ENCODE measurements at places on chromosomes 16 and 17. TPM values are rescaled to one million over a fixed set of nuclear protein-coding genes. Genes with fewer than 3 reads are reported as not detected.

KCNJ2 gene
- 1.3 TPM for total RNA-seq

ABCA8 gene
- total RNA-seq = 113 TPM

ZP2 gene
- total RNA-seq = not detected

SOCS3 gene
- 14.4 TPM for total RNA-seq

RAMP2 gene
- 53.7 TPM for total RNA-seq

MMP2 gene
- 102 TPM for total RNA-seq

HSD3B7 gene
- 9.9 TPM for total RNA-seq

DRC3 gene
- total RNA-seq = 35.3 TPM

All from ovary (tissue), 10 donors.